ENCODE measurements at places on chromosomes 1 and 21.

DNA sequence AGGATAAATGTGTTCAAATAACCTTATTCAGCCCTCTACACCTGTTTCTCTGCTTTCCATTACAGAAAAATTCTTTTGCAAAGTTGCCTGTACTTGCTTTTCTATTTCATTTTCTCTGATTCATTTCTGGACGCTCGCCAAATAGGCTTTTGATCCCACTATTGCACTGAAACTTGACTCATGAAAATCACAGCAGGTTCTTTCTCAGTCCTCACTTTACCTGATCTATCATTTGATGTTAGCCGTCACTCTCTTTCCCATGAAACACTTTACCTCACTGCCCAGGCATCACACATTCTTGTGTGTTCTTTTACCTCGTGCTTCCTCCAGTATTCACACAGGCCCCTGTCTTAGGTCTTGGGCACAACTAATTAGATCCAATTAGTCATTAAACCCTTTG lies 26.2 kb downstream of the HSPA13 start:
- no peak for DNase-seq

GRCh38 chr1:19385869-19386591 lies 73.9 kb downstream of the SLC66A1 start:
- DNase-seq: no peak

- DNase-seq: no peak
Observed at GRCh38 chr1:185676969-185677368, 57.2 kb upstream of the HMCN1 start.

GRCh38 chr1:215273838-215274516 lies 191.4 kb downstream of the KCNK2 start:
- no peak for DNase-seq

- DNase-seq: no peak
Observed at GRCh38 chr1:43250351-43250761, 19.4 kb upstream of the TMEM125 start.

DNA sequence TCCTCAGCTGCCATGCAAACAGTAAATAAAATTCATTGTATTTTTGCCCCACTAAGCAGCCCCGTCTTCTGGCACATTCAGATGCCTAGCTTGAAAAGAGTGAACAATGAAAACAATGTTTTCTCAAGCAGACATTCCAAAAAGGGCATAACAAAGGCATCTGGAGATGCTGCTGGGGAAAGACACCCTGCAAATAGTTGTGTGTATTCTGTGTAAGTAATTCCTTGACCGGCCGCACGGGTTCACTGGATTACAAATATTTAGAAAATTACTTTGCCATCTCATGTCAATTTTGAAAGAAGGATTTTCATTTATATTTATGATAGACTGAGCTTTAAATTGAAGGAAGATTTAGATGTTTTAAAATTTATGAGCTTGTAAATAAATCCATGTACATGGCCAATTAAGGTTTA lies 142.2 kb downstream of the SLC45A1 start:
- no peak for DNase-seq

DNA sequence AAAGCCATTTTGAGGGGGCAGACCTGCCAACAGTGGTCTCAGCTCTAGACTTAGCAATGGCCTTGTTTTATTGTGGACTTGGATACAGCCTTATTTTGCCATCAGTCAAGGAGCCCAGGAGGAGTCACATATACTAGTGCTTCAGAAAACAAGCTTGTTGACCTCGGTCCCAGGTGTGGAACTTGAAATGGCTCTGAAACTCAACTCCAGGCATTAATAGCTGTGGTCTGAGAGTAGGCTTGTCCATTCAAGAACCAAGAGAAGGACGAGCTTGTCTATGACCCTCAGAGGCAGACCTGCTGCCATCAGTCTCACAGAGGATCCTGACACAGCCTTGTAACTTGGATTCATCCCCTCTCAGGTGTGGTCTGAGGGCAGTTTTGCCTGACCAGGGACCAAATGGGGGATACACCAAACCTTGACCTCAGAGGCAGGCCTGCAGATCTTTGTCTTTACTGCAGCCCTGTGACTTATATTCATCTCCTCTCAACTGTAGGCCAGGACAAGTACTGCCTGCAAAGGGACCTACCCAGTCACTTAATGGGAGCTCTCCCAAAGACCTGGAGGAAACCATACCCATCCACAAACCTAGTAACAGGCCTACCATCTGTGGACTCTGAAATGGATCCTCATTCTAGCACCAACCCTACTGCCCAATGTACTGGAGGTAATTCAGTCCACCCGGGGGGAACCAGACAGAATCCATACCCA lies 33.1 kb downstream of the OR6Y1 start:
- DNase-seq: no peak

DNA sequence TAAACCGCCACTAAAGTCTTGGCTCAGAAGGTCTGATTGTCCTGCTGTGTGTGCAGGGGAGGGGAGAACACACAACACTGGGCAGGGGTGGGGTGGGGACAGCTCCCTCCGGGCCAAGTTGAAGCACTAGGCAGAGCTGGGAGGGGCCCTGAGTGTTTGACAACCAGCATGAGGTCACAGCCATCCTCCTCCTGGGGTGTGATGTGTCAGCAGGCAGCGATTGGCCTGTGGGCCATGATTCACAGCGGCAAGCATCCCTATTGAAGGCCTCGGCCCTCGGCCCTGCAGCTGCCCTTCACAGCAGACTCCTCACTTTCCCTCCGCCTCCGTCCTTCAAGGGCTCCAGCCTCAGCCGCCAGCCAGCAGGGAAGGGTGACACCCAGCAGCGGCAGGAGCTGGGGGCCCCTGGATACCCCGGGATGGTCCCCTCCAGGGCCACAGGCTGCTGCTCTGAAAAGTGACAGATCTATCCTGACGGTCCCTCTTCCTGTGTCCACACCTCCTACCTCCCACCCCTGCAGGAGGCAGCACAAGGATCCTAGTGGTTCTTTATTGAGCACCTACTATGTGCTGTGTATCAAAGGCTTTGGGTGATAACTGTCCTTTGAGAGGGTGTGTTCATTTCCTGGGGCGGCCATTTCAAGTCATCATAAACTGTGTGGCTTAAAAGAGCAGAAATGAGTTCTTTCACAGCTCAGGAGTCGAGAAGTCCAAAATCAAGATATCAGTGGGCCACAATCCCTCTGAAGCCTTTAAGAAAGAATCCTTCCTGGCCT lies 66.0 kb upstream of the SLC25A33 start:
- DNase-seq: no peak

DNA sequence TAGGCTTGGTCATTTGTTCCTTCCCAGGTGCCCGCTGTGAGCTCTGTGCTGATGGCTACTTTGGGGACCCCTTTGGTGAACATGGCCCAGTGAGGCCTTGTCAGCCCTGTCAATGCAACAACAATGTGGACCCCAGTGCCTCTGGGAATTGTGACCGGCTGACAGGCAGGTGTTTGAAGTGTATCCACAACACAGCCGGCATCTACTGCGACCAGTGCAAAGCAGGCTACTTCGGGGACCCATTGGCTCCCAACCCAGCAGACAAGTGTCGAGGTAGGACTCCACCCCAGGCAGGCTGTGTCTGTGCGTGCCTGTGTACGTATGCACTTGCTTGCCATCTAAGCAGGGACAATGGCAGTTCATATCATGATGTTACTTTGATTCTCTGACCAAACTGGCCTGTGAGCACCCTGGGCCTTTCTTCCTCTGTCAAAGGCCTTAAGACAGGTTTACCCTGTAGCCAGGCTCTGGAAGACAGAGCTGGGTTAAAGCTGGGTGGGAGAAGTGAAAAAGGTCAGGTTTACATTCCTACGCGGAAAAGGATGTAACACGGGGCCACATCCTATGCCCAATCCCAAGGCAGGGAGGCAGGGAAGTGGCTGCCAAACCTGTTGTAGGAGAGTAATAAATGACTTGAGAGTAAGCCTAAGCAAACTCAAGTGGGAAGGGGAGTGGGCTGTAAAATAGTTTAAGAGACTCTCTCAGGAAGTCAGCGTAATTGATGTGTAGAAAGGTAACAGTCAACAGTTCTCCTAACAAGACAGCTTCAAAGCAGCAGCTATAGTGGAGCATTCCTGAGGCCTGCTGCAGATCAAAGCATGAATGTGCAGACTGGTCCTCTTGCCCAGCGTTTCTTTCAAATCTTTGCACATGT lies 42.5 kb downstream of the LAMC2 start:
- DNase-seq: no peak

DNA sequence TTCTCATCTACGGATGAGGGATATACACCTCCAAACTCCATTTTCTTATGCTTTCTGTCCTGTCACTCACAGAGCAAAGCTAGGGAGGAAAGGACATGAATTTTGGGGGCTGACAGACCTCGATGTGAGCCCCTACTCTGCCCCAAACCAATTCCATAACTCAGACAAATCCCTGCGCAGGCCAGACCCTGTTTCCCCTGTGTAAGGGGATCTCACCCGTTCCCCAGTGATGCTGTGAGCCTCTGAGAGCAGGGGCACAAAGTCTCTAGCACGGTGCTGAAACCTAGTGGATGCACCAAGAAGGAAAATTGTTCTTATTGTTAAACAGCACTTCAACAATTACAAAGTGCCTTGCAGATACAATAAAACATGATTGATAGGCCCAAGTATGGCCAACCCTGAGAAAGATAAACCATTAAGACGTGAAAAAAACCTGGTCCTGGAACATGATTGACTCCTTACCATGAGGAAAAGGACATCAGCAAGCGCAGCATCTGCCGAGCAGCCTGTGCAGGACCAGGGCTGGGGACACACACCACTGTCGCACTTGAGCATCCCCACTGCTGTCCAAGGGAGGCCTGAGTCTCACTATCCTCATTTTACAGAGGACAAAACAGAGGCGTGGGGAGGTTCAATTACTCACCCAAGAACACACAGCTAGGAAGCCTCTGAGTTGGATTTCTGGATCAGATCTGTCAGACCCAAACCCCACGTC lies 137.8 kb downstream of the GLIS1 start:
- DNase-seq: no peak

Measured in activated T-helper 1 cell treated with anti-CD3 and anti-CD28 coated beads, Interleukin-2, amount 50 U/mL, for 16 hours (primary cell).